ENCODE measurements at places on chromosomes 11 and 22.
A peak's percentile ranks its signal among the peaks of the same experiment; 100 is the strongest.

DNA sequence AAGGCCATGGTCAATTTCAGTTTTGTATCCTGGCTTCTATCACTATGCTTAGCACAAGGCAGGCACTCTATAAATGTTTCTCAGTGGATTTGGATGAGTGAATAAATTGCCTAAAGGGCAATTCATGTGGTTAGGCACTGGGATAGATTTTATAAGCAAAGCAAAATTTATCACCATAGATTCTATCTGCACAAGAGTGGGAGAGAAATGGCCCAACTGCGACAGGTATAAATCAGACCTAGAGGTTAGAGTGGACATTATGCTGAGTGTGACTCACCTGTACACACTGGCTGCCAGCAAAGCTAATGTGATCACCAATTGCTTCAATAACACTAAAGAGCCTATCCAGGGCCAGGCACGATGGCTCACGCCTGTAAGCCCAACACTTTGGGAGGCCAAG lies 514.0 kb downstream of the BUD13 start:
- no peaks in the 10 kb centered on the region for H3K36me3 ChIP-seq
- no peak overlapping the region for H3K27ac ChIP-seq
- no peak for DNase-seq
- no peaks in the 10 kb centered on the region for H3K4me1 ChIP-seq
- peaks cover 4% of the 10 kb centered on the region for H3K27me3 ChIP-seq

DNA sequence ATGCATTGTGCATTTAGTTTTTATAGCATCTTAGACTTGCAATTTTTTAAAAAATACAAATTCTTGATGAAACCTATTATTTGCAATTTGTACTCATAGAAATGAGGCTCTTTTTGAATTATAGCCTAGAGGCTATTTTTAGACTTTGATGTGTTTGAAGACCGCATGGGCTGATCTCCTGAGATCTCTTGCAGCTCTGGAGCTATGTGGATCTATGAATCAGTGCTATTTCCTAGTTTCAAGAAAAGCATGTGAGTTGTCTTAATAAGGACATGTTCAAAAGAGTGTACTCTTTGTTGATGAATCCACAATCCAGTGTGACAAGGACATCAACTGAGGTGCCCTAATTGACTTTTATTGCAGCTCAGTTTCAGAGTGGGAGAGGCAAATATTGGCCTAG lies 620.5 kb downstream of the ETS1 start:
- no peak for DNase-seq
- no peak overlapping the region for H3K27ac ChIP-seq
- H3K4me1 ChIP-seq: peaks cover 3% of the 10 kb centered on the region
- no peaks in the 10 kb centered on the region for H3K27me3 ChIP-seq
- H3K4me3 ChIP-seq: no peak overlapping the region

- H3K27me3 ChIP-seq: no peaks in the 10 kb centered on the region
- no peak overlapping the region for H3K27ac ChIP-seq
- no peak overlapping the region for H3K4me3 ChIP-seq
- no peaks in the 10 kb centered on the region for H3K36me3 ChIP-seq
These were observed 89.9 kb downstream of the FAT3 start for GRCh38 chr11:92314499-92314898.

DNA sequence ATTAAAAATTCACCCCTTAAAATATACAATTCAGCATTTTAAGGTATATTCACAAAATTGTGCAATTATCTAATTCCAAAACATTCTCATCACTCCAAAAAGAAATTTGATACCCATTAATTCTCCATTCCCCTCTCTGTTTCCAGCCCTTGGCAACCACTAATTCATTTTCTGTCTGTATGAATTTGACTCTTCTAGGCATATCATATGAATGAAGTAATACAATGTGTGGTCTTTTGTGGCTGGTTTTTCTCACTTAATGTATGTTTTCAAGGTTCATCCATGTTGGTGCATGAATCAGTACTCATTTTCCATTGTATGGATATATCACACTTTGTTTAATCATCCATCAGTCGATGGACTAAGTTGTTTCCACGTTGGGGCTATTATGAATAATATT lies 29.0 kb upstream of the ACCSL start:
- no peak overlapping the region for H3K27ac ChIP-seq
- no peaks in the 10 kb centered on the region for H3K4me1 ChIP-seq
- DNase-seq: no peak

GRCh38 chr22:27482402-27482801 lies 319.2 kb downstream of the MN1 start:
- peak overlapping the region; percentile 32 for H3K27ac ChIP-seq
- DNase-seq: no peak
- H3K27me3 ChIP-seq: no peaks in the 10 kb centered on the region
- peaks cover 20% of the 10 kb centered on the region for H3K36me3 ChIP-seq
- no peak overlapping the region for H3K4me3 ChIP-seq

GRCh38 chr11:71207563-71207962 lies 44.8 kb downstream of the SHANK2 start:
- no peaks in the 10 kb centered on the region for H3K27me3 ChIP-seq
- H3K4me1 ChIP-seq: no peaks in the 10 kb centered on the region
- no peak overlapping the region for H3K4me3 ChIP-seq
- H3K36me3 ChIP-seq: no peaks in the 10 kb centered on the region
- DNase-seq: peak; percentile 13

GRCh38 chr22:30425616-30426387 lies at the start of gene MTFP1:
TSS of gene MTFP1 (plus strand) at chr22:30425768. CDS start at chr22:30425880, 112 bp downstream.
- no peaks in the 10 kb centered on the region for H3K27me3 ChIP-seq
- peak; percentile 74 for DNase-seq
- H3K36me3 ChIP-seq: peaks cover 39% of the 10 kb centered on the region
- H3K27ac ChIP-seq: peak within 1 kb of the TSS; percentile 99

GRCh38 chr22:41968601-41969000 lies 642 bp upstream of the SEPTIN3 start:
- no peak overlapping the region for H3K4me3 ChIP-seq
- DNase-seq: no peak
- H3K27me3 ChIP-seq: no peaks in the 10 kb centered on the region
- H3K4me1 ChIP-seq: no peaks in the 10 kb centered on the region
- no peak overlapping the region for H3K27ac ChIP-seq
- H3K36me3 ChIP-seq: no peaks in the 10 kb centered on the region

- no peak overlapping the region for H3K4me3 ChIP-seq
- no peak for DNase-seq
- no peak overlapping the region for H3K27ac ChIP-seq
- H3K36me3 ChIP-seq: no peaks in the 10 kb centered on the region
These were observed 91.9 kb downstream of the CSTPP1 start for GRCh38 chr11:47028195-47029093.

- H3K4me3 ChIP-seq: no peak overlapping the region
- no peak overlapping the region for H3K27ac ChIP-seq
- peaks cover 5% of the 10 kb centered on the region for H3K36me3 ChIP-seq
- H3K4me1 ChIP-seq: no peaks in the 10 kb centered on the region
- no peaks in the 10 kb centered on the region for H3K27me3 ChIP-seq
- no peak for DNase-seq
These were observed 81.9 kb downstream of the UVRAG start for GRCh38 chr11:75896843-75897419.

DNA sequence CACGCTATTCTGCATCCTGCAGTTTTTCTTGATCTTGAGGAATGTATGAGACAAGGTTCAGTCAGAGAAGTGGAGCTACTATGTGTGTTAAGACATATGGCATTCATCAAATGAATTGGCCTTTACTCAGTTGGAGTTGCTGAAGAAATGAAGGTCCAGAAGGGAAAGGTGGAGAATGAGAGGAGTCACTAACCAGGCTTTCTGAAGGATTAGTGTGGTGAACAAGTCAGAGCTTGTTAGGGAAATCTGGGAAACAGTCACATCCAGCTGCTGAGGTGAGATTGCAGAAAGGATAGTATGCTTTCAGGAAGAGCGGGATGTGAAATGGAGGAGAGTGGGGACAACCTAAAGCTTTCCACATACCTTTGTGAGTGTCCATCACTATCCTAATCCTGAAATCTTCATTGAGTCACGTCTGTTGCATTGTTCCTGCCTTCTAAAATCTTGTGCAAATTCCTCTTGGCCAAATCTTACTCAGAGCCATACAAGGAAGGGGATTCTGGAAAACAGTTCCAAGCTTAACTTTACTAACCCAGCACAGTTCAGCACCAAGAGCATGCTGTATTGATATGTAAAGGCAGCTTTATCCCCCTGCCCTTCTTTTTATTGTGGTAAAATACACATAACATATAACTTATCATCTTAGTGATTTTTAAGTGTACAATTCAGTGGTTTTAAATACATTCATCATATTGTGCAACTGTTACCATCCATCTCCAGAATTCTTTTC lies 11.4 kb upstream of the PITPNB start:
- H3K27ac ChIP-seq: peak overlapping the region; percentile 67
- peaks cover 18% of the 10 kb centered on the region for H3K4me1 ChIP-seq
- DNase-seq: no peak
- H3K36me3 ChIP-seq: peaks cover 8% of the 10 kb centered on the region
- no peaks in the 10 kb centered on the region for H3K27me3 ChIP-seq

GRCh38 chr11:9851366-9851765 lies 187.5 kb downstream of the SWAP70 start:
- DNase-seq: no peak
- peak overlapping the region; percentile 35 for H3K27ac ChIP-seq
- H3K4me3 ChIP-seq: no peak overlapping the region
- H3K4me1 ChIP-seq: peaks cover 5% of the 10 kb centered on the region
- H3K36me3 ChIP-seq: peaks cover 27% of the 10 kb centered on the region
- H3K27me3 ChIP-seq: no peaks in the 10 kb centered on the region

- H3K4me3 ChIP-seq: no peak overlapping the region
- no peaks in the 10 kb centered on the region for H3K27me3 ChIP-seq
- H3K4me1 ChIP-seq: no peaks in the 10 kb centered on the region
- no peak overlapping the region for H3K27ac ChIP-seq
- no peak for DNase-seq
- no peaks in the 10 kb centered on the region for H3K36me3 ChIP-seq
These were observed 59.2 kb upstream of the FSHB start for GRCh38 chr11:30171661-30172060.

DNA sequence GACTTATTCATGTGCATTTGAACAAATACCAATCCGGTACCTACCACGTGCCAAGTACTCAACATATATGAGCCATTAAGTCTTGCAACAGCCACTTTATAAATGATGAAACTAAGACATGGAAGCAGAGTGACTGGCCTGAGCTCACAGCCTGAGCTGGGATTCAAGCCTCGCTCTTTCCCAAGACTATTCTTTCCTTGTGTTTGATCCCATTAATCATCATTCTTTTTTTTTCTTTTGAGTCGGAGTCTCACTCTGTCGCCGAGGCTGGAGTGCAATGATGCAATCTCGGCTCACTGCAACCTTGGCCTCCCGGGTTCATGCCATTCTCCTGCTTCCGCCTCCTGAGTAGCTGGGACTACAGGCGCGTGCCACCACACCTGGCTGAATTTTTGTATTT lies 119.3 kb downstream of the ABTB2 start:
- DNase-seq: no peak
- H3K4me1 ChIP-seq: peaks cover 28% of the 10 kb centered on the region
- no peak overlapping the region for H3K4me3 ChIP-seq
- H3K27ac ChIP-seq: peak overlapping the region; percentile 3

GRCh38 chr11:72686639-72687220 lies 12.5 kb upstream of the PDE2A start:
- no peak overlapping the region for H3K4me3 ChIP-seq
- no peaks in the 10 kb centered on the region for H3K27me3 ChIP-seq
- no peaks in the 10 kb centered on the region for H3K4me1 ChIP-seq
- DNase-seq: no peak

DNA sequence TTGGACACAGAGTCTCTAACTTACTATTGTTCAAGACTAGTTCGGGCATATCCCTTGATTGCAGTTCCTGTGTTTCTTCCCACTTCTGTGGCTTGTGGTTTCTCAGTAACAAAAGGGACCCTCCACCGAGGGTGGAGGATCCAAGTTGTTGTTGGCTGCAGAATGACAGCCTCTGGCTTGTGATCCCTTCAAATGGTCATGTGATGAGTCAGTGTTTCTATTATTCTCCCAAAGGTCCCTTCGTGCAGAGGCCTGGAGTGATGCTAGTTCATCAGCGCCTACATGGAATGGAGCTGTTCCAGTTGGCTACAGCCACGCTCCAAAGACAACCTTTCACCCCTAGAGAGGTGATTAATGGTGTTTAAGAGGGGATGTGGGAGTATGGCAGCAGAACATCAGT lies 2.6 kb upstream of the VWCE start:
- peaks cover 30% of the 10 kb centered on the region for H3K36me3 ChIP-seq
- no peak overlapping the region for H3K4me3 ChIP-seq
- peaks cover 11% of the 10 kb centered on the region for H3K27me3 ChIP-seq
- no peak for DNase-seq
- H3K27ac ChIP-seq: peak overlapping the region; percentile 50

DNA sequence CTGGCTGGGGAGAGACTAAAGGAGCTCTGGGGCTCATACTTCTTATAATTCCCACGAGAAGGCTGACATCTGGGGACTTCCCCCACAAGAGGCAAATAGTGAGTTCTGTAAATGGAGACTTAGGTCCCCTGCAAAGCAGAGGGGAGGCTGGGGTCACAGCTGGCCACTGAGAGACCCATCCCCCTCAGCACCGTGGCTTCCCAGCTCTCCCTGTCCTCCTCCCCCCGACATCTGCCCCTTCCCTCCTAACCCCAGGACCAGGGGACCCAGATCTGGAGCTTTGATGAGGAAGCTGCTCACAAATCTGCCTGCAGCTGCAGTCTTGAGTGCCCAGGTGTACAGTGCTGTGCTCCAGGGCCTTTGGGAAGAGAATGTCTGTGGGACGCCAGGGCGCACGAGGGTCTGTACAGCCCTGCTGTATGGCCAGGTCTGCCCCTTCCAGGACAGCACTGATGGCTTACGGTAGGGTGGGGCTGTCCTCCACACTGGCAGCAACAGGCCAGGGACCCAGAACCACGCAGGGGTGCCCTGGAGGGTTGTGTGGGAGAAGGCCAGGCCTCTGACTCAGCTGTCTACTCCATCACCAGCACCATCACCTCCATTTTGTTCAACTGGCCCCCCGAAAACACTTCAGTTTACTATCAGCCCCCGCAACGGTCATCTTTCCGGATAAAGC lies 1.1 kb downstream of the RGL4 start:
- no peak overlapping the region for H3K27ac ChIP-seq
- no peaks in the 10 kb centered on the region for H3K4me1 ChIP-seq
- no peak overlapping the region for H3K4me3 ChIP-seq
- H3K27me3 ChIP-seq: no peaks in the 10 kb centered on the region
- DNase-seq: no peak
- H3K36me3 ChIP-seq: no peaks in the 10 kb centered on the region

- H3K27me3 ChIP-seq: peaks cover 50% of the 10 kb centered on the region
- no peak overlapping the region for H3K4me3 ChIP-seq
- DNase-seq: no peak
These were observed 3.2 kb downstream of the SEZ6L start for GRCh38 chr22:26172389-26172990.

GRCh38 chr11:849104-849824 lies 6.6 kb downstream of the TSPAN4 start:
- no peak overlapping the region for H3K27ac ChIP-seq
- DNase-seq: no peak
- H3K4me1 ChIP-seq: peaks cover 19% of the 10 kb centered on the region

All from RWPE2 (cell line).